Iris pigment epithelial cell (primary cell): ENCODE measurements at places on chromosomes 4 and X.

DNA sequence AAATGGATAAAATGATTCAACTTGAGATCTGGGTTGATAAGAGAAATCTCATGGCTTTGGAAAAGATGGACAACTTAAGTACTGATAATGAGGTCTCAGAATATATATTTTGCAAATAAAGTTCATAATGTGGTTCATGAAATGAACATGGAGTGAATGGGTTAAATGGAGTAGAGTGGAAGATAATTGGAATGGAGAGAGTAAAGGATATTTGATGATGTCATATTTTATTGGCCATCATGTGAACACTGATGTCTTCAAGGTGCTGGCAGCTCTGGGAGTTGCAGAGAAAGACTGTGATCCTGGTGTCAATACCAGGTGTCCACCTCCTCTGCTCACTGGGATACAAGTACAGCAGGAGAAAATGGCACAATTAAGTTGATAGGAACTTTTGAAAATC lies 133.9 kb upstream of the ZXDA start:
- no peak for DNase-seq

GRCh38 chr4:120007191-120007871 lies 59.3 kb downstream of the MAD2L1 start:
- peak; percentile 92 for DNase-seq

DNA sequence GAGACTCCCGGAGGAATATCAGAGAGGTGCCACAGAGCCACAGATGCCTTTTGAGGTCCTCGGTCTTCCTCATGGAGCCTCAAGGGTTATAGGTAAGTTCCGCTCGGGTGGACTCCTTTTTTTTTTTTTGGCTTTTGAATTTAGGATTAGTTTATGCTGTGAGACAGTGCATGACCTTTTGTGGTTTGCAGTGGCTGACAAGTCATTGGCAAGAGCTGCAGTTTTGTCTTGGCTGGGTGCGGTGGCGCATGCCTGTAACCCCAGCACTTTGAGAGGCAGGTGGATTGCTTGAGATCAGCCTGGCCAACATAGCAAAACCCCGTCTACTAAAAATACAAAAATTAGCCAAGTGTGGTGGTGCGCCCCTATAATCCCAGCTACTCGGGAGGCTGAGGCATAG lies 4.5 kb upstream of the GRSF1 start:
- DNase-seq: no peak

DNA sequence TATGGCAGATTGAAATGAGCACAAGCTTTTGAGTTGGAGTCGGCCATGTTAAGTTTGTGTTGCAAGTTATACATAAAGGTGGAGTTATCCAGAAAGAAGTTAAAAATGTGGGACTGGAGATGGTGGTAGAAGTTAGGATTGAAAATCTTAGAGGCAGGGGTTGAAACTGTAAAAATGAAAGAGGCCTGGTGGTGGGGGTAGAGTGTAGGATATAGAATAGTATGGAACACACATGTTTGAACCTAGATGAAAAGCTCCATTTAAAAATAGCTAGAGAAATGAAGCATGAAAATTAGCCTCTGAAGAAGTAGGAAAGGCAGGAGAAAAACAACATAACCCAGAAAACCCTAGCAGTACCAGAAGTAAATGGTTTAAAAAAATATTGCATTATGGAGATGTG lies 131.8 kb upstream of the ENPEP start:
- DNase-seq: peak; percentile 4

- DNase-seq: no peak
These were observed 184.2 kb downstream of the KDR start for GRCh38 chr4:54940996-54941865.

DNA sequence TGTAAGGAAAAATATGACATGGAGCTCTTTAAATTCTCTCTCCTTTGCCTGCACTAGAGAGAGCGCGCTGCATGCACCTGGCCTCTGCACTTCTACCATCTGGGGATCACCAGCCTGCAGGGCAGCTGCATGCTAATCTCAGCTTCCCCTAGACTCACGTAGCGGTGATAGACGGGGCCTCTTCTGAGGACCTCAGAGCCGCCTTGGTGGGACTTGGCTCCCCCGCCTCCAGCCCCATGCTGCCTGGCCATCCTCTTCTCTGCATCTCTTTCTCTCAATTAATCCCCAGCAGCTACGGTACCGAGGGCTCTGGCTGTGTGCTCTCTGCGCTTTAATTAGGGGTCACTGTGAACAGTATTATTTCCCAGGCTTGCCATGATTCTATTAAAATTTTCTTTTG lies 52.8 kb upstream of the PSAPL1 start:
- no peak for DNase-seq

DNA sequence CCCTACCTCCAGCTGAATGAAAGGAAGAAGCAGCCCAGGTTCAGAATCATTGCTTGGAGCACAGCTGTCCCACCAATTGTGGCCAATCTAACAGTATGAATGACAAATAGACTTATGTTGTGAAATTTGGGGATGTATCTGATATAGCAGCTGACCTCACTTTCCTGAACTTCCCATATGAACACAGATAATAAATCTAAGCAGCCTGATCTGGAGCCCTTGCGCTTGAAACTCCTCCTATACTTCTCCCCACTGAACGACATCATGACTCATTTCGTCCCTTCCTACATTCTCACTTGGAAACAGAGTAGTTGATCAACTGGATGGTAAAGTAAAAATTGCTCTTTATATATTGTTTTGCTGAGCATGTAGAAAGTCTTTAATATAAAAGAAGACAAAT lies 24.2 kb upstream of the AMELX start:
- no peak for DNase-seq

GRCh38 chrX:14717949-14718348 lies 154.9 kb downstream of the FANCB start:
- no peak for DNase-seq

DNA sequence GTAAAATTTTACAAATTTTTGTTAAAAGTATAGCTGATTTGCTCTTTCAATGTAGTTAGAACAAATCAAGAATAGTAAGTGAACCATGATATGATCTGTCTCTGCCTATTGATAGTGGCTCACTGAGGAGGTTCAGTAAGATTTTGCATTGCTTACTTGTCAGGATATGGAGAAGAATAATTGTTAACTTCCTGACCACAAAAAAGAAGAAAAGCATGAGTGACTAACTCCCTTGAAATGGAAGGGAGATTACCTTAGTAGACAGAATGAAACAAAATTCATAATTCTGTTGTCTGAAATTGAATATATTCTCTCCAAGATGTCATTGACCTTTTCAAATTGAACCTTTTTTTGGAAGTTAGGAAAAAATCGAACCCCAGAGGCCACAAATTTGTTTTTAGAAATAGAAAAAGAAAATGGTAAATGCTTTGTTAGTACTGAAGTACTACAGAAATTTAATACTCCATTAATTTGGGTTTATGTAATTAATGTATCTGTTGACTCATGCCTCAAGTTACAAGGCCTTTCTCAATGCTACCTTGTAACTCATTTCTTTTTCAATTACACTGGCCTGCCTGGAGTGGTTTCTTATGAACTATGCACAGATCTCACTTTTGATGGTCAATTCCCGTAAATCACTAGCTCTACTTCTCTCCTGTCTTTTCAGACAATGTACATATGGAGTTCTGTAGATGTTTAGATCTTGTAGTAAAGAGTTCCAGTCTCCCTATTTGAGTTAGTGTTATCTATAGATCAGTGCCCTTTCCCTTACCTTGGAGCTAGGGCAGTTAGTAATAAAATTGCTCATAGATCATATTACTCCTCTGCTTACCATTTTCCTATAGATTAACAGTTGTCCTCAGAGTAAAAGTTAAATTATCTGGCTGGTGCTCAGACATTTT lies 139.3 kb downstream of the TLL1 start:
- DNase-seq: peak; percentile 58

DNA sequence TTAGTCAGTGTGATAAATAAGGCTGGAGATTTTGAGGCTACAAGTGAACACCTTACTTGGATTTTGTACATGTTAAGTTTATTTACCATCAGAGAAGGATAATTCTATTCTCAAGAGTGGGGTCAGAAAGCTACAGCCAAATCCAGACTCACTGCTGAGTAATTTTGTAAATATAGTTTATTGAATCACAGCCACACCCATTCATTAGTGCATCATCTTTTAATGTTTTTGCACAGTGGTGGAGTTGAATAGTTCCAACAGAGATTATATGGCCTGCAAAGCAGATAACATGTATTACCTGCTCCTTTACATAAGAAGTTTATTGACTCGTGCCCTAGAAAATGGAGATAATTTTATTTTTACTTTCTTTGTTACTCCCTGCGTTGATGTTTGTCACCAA lies 60.4 kb downstream of the PCDH18 start:
- DNase-seq: no peak

- DNase-seq: peak; percentile 74
These were observed 60.8 kb upstream of the FHL1 start for GRCh38 chrX:136086521-136086920.

DNA sequence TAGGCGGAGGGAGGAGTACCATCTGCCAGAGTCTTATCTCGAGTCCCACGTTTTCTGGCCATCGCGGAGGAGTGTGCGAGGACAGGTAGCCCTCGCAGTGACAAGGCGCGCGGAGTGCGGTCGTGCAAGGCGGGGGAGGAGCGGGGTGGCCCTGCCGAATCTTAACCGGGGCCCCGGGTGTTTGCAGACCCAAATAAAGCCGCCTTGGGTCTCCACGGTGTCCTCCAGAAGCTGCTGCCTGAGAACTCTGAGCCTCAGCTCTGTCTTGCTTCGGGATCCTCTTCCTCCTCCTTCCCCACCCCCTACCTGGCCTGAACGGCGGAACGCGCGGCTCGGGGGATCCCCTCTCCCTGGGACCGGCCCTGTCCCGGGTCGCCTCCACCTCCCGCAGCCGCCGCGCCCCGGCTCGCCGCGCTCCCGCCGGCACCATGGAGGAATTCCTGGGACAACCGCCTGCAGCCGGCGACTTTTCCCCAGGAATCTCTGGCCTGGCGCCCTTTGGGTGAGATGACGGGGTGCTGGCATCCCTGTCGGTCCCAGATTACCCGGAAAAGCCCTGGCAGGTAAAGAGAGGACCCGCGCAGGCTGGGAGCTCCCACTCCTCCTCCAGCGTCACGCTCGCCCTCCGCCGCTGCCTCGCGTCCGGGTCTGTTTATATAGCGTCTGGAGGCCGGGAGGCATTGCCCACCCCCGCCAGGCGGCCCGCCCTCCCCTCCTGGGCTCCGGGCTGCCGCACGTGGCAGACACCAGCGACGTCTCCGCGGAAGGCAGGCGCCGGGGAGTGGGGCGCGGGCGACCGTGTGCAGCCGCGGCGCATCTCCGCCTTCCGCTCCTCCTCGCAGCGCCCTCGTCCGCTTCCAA lies at the start of gene GALNTL6:
Gene GALNTL6 (plus strand): TSS at position 740 of the 861 bp plus-strand sequence.
- peak; percentile 21 for DNase-seq

GRCh38 chr4:20159516-20159915 lies 92.2 kb upstream of the SLIT2 start:
- DNase-seq: no peak

- peak; percentile 32 for DNase-seq
These were observed 24.2 kb upstream of the VSIG1 start for GRCh38 chrX:108020631-108021030.

- DNase-seq: peak; percentile 23
These were observed 295.4 kb upstream of the FAM241A start for GRCh38 chr4:111849746-111850284.

DNA sequence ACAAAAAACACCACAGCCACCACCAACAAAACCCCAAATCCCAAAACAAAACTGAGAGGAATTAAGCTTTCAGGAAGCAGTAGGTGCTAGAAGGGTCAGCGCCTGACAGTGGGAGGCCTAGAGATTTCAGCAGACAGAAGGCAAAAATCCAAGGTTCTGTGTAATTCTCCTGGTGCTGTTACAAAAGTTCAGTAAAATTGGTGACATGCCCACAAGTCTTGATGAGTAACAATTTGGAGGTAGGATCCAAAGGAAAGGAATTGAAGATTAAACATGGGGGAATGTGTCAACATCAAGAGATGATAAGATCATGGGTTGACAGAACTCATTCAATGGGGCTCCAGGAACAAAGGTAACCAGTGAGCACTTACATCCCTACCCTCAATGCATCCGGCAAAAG lies 653.8 kb upstream of the CPEB2 start:
- peak; percentile 15 for DNase-seq

- no peak for DNase-seq
These were observed 58.2 kb downstream of the TBC1D9 start for GRCh38 chr4:140697709-140698560.

- no peak for DNase-seq
These were observed 566.3 kb downstream of the IL15 start for GRCh38 chr4:142202404-142203332.

DNA sequence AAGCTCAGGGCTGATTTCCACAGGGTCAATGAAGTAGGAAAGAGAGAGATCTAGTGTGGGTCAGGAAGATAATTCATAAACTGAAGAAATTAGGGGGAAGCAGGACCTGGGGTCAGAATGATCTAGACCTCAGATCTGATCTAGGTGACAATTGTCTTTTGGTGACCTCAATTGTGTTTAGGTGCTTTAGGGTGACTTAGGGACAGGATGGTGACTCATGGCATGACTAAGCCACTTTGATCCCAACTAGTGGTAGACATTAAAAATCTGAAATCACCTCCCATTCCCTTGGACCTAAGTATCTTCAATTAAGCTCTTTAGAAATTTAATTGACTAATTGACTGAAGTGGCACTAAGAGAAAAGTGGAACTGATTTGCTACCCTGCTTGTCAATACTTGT lies 36.7 kb upstream of the GRXCR1 start:
- DNase-seq: no peak

- DNase-seq: no peak
These were observed 1476.9 kb downstream of the ARAP2 start for GRCh38 chr4:34767407-34767806.

DNA sequence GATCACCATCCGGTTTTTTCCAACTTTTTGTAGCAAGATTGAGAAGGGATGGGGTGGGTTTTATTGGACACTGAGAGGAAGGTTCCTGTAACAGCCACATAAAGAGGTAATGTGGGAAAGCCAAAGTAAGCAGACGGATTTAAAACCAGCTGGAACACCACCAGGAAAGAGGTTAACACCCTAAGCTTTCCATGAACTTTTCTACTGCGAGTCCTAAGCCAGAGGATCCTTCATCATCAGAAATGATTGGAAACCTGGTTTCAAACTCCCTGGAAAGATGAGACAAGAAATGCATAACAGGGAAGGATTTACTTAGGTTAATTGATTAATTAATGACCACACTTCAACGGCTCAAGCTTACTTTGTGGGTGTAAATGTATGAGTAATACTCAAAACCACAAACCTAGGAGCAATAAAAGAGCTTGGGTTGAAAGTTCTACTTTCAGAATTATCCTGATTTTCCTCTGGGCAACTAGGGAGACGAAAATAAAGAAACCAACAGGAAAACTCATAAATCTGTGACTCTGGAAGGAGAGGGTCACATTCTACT lies 91.5 kb downstream of the COX18 start:
- DNase-seq: peak; percentile 14

DNA sequence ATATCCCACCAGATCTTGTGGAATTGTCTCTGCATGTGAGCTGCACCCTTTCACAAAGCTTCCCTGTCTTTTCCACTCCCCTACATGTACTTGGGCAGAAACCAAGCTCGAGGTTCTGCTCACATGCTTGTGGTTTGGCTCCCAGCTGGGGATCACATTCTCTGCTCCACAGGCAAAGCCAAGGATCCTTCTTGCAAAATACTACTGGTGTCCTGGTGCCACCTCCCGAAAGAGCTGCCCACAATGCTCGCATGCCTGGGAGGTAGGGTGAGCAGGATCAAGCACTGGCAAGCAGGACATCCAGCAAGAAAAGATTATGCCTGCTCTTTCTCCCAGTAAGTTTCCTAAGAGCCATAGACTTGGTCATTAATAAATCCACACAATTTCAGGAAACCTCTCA lies 45.1 kb upstream of the PPARGC1A start:
- DNase-seq: peak; percentile 82

- no peak for DNase-seq
These were observed 69.3 kb downstream of the GPAT3 start for GRCh38 chr4:83605210-83605609.

GRCh38 chr4:127788517-127788916 lies 6.4 kb downstream of the HSPA4L start:
- no peak for DNase-seq

- peak; percentile 2 for DNase-seq
These were observed 520.4 kb downstream of the BCOR start for GRCh38 chrX:39577206-39577984.
